ENCODE measurements at places on chromosomes 13 and 19.

DNA sequence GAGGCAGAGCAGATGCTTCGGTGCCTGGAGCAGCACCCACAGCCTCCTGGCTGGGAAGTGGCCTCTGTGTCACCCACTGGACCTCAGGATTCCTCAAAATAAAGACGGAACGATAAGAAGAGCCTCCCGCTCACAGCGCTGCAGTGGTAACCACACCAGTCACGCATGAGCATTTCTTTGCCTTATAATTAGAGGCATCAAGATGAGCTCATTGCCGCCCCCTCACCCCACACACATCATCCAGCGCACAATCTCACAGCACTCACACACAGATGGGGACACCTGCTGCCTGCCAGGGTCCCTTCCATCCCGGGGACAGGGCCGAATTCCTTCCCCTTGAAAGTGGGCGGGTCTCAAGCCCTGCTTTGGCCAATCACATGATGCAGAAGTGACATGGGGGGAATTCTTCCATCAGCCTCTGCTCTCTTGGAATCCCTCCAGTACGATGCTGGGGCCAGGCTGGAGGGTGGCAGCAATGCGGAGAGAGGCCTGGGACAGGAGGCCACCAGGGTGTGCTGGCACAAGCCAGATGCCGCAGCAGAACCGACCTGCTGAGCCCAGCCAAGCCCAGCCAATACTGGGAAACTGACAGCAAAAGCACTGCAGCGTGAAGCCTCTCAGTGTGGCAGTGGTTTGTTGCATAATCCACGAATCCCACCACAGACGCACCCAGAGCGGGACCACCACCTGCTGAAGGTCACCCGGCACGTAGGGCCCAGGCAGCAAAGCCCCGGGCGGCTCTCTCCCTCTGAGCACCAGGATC, 16.0 kb downstream of the PIP5K1C start:
- DNase-seq, result no peak

- no peak for DNase-seq
Measured at GRCh38 chr13:59493436-59493965, 670.2 kb downstream of the DIAPH3 start.

DNA sequence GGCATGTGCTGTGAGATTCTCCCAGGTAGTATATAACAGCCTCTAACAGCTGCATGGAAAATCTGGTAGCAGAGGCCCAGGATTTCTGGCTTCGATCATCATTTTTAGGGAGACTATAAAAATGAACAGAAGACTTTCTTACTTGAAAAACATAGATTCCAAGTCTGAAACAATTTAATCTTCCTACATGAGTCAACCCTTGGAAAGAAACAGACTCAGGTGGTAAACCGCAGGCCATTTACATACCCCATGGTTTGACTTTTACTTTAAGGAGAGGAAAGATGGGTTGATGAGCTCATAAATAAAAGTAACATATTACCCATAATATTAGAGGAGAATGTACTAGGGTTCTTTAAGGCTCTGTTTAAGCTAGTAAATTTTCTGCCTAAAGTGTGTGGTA, 121.6 kb downstream of the CYSLTR2 start:
- DNase-seq, result no peak

- no peak for DNase-seq
Measured at GRCh38 chr13:38707460-38707859, 20.6 kb downstream of the FREM2 start.

DNA sequence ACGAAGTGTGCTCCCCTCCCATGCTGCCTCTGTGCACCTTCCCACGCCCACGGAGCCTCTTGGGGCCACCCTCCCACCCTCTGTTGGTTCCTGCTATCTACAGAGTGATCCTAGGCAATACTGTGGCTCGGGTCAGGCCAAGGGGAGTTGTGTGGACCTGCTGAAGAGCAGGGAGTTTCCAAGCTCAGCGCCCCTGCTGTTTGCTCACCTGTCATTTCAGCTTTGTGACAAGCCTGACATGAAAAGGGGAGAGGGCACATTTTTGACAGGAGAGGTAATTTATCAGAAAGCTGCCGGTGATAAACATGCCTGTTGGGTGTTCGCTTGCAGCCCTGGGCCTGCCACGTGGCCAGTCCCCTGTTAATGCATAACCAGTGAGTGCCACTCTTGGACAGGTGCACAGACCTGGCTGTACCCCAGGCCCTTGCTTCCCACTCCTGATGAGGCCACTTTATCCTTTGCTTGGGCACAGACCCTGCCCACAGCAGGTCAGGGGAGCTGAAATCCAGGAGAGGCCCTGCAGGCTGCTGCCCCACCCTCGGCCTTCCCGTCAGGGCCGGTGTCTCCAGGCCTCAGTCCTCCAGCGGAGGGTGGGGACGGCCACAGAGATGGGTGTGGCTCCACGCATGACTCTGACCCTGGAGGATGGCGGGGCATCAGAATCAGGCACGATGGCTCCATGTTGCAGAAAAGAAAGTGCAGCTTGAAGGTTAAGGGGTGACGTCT, 201.5 kb upstream of the GPR12 start:
- no peak for DNase-seq

GRCh38 chr13:50291611-50292010, 276.4 kb downstream of the KCNRG start:
- DNase-seq, result no peak

DNA sequence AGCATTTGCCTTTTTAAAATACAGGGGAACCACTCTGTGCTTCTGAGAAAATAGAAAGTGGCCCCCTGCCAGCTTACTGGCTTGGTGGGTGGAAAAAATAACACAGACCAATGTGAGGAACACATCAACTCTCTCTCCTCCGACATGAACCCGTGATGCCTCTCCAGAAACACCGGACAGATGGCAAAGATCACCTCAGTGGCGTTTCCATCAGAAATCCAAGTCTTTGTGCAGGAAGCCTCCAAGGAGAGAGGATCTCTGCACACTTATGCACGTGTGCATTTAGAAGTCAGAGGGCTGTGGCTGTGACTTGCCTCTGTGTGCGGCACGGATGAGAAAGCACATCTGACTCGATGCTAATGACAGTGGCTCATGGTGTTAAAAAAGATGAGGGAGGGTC, 112.3 kb upstream of the KLF12 start:
- DNase-seq, result peak; percentile 16

DNA sequence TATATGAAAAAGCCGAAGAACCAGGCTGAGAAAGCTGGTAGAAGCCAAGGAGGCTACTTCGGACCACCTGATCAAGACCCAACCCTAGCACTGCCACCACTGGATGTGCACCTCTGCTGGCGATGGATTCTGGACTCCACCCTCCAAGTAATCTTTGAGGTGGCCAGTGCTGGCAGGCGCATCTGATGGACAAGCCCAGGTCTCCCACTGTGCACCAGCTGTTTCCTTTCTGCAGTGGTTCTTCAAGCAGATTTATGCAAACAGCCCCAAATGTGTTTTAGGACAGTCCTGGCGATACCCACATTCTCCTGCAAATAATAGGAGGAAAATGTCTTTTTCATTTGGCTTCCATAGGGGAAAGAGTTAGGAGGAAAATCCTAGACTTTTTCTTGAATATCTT, 172.3 kb downstream of the SHISA2 start:
- no peak for DNase-seq

GRCh38 chr13:99124794-99125316, 75.8 kb upstream of the UBAC2 start:
- no peak for DNase-seq

DNA sequence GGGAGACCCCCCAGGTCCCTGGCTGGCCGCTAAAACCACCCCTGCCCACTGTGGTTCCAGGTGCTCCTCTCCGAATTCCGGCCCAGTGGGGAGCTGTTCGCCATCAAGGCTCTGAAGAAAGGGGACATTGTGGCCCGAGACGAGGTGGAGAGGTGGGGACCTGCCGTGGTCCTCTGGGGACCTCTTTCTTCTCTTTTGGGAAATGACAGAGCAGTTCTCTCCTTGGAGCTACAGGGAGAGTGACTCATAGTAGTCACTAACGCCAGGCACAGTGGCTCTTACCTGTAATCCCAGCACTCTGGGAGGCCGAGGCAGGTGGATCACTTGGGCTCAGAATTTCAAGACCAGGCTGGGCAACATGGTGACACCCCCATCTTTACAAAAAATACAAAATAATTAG, 7.3 kb downstream of the PTGER1 start:
- no peak for DNase-seq

DNA sequence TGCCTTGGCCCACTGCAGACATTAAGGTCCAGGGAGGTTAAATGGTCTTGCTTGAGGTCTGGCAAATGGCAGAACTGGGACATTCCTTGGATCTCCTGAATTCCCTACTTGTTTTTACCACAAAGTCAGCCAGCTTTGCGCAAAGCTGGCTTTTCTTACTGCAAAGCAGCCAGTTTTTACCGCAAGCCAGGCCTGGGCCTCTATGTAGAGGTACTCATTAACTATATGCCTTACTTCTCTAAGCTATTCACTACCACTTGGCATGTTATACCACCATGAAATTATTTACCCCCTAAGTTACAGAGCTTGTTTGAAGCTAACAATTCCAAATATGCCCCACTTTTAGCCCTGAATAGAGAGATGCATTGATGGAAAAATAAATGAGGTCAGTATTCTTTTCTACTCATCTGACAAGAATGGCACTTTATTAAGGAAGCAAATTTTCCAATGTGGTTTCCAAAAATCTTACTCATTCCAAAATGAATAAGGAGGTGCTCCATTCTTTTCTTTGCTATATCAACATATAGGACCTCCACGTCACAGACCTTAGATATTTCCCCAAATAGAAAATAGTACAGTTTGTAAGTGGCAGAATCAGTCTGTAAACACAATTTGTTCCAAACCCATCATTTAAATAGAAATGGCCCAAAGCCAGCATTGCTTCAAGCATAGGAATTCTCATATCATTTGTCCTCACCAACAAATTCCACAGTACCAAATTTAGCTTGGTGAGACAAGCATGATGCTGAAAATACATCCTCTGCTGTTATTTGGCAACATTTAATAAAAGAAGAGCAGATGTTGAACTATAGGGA, 143.9 kb upstream of the TSC22D1 start:
- no peak for DNase-seq

GRCh38 chr19:57406516-57407123, 4.3 kb upstream of the ZNF17 start:
- peak; percentile 26 for DNase-seq

- no peak for DNase-seq
Measured at GRCh38 chr19:10245189-10245939, 6.7 kb upstream of the MRPL4 start.

GRCh38 chr19:55528030-55528803, 8.7 kb downstream of the SBK2 start:
- DNase-seq, result no peak

DNA sequence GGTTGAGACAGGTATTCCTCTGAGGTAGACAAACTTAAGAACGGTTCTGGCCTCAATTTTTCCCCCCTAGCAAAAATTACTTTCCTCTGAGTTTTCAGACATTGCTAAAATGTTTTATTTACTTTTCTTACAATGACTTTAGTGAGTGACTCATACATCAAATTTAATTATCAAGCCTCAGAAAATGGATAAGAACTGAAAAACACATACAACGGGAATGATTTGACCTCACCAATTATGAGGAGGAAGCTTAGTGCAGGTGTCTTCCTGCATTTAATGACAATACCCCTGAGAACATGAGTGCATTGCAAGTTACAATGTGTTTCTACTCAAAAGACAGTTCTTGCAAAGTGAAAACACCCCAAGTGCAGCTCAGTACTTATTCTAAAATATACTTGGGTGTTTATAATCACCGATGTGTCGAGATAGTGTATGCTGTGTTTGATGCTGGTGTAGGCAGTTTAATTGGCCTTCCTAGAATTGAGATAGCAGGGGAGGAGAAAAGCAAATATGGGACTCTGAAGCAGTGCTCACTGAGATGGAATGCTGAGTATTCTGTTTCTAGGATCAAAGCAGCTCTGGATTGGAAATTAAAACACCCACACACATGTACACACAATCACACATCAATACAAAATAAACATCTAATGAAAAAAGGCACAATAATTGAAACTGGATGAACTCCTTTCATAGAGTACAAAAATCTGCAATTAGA, 189.5 kb upstream of the SLC10A2 start:
- DNase-seq, result no peak

DNA sequence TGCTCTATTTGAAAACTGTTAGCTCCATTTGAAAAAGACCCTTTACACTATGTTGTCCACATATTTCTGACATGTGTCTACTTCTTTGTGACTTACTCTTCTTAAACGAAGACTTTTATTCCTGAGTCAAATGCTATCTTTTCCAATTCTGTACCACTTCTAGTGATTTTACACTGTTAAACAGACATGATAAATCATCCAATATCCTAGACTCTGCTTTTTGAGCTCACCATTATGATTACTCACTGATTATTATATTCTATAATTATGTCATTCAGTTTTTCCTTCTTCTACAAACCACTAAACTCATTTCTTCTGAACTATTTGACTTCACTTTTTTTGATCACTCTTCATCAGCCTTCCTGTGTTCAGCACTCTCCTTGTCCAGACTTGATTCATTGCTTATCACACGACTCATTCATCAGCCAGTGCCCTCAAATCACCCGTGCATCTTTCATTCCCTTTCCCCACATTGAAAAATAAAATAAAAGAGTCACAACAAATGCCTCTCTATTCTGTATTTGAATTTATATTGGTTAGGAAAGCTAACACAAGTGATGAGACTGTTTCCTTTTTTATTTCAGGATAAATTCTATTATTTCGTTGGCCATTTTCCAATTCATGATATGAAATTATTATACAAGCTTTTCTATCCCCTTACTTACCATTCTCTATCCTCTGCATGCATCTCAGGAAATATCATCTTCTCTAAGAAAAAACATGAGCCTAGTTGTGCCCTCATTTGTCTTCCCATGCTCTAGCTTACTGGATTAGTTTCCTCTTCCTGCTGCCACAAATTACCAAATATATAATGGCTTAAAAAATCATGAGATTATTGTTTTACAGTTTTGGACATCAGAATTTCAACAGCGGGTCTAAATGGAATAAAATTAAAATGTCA, 1482.1 kb upstream of the MIR17HG start:
- no peak for DNase-seq

DNA sequence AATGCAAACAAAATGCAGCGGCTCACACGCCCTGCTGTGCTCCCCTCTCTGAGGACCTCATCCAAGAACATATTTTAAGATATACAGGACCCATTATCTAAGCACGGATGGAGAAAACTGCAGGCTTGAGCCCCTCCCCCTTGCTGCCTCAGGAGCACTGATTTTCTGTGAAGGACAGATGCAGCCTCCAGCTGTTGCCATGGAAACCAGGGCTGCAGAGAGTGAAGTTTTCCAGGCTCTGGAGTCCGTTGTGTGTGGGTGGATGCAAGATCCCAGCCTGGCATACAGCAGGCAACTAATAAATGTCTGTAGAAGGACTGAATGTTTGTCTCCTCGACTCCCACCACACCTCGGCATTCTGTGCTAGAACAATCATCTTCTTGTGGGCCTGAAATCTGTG, 105.6 kb upstream of the PEG3 start:
- DNase-seq, result no peak

GRCh38 chr13:71704656-71705055, 162.3 kb downstream of the DACH1 start:
- DNase-seq, result no peak

Data from stimulated activated CD8-positive, alpha-beta memory T cell treated with anti-CD3 and anti-CD28 coated beads, Interleukin-15, amount 100 ng/mL, for 4 hours (primary cell).